ENCODE measurements at places on chromosomes 7 and 10. TPM values are rescaled to one million over a fixed set of nuclear protein-coding genes. Genes with fewer than 3 reads are reported as not detected.

DNA sequence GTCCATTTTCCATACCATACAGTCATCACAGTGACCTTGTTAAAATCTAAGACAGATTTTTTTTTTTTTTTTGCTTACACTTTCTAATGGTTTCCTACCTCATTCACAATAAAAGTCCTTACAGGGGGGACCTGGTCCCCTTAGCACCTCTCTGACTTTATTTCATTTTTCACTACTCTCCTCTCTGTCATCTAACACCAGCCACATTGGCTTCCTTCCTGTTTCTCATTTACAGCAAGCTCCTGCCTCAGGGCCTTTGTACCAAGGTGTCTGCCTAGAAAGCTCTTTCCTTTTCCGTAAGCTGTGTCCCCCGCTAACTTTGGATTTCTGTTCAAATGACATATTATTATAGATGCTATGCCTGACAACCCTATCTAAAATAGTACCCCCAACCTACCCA lies 27.7 kb downstream of the CC2D2B start:
- peaks cover 2% of the 10 kb centered on the region for H3K27me3 ChIP-seq
- no peaks in the 10 kb centered on the region for H3K36me3 ChIP-seq
- H3K4me3 ChIP-seq, result no peak overlapping the region
- no peak overlapping the region for H3K27ac ChIP-seq
- DNase-seq, result no peak

DNA sequence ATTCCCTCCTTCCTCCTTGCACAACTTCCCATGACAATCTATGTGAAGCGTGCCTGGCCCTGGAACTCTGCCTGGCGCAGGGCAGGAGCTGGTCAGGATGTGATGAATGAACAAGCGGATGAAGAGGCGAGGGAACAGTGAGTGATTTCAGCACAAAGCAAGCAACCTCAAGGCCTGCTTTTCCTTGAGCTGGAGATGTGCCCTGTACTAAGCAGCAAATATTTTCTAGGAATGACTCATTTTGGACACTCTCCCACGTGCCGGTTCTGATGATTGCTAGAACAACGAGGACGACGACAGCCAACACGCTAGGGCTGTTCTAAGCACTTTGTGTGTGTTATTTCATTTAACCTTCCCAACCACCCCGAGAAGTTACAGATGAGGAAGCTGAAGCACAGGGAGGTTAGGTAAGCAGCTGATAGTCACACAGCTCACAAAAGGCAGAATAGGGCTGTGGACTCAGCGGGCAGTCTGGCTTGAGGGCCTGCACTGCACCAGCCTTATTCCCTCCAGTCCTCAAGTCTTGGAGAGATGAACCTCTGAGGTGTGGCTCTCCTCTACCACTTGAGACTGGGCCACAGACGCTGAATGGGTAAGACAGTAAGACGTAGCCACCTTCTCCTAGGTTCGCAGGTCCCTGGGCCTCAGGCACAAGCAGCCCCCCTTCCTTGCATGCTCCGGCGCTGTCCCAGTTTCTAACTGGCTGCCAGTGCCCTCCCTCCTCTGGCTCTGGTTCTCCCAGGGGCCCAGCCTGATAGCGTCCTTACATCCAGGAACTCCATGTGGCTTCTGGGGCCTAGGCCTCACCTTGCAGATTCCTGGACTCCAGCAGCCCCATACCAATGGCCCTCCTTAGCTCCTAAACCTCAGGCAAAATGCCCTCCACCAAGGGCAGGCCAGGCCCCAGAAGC lies 59.0 kb downstream of the YKT6 start:
- peaks cover 3% of the 10 kb centered on the region for H3K27me3 ChIP-seq
- peak overlapping the region; percentile 66 for H3K4me3 ChIP-seq
- DNase-seq, result peak; percentile 95

MSS51 gene
- 0.48 TPM for total RNA-seq

GRCh38 chr10:69491611-69492010 lies 40.3 kb downstream of the TSPAN15 start:
- DNase-seq, result no peak
- peaks cover 13% of the 10 kb centered on the region for H3K36me3 ChIP-seq
- no peak overlapping the region for H3K27ac ChIP-seq

All from HFFc6 (cell line).